ENCODE measurements at places on chromosomes 7 and 10. TPM values are rescaled to one million over a fixed set of nuclear protein-coding genes. Genes with fewer than 3 reads are reported as not detected.

DNA sequence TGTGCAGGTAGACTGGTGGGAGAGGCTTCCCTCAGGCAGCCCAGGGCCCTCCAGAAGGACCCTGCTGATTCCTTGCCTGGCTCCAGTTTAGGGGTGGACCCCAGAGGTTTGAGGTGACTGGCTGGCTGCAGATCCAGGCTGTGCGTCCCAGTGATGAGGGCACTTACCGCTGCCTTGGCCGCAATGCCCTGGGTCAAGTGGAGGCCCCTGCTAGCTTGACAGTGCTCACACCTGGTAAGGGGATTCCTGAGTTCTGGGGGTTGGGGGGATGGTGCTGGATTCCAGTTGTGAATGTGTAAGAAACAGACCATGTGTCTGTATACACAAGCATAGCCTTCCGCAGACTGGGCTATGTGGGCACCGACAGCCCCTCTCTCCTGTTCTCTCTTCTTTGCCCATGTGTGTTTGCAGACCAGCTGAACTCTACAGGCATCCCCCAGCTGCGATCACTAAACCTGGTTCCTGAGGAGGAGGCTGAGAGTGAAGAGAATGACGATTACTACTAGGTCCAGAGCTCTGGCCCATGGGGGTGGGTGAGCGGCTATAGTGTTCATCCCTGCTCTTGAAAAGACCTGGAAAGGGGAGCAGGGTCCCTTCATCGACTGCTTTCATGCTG is 2.7 kb downstream of the KAZALD1 start:
- DNase-seq, result no peak

DNA sequence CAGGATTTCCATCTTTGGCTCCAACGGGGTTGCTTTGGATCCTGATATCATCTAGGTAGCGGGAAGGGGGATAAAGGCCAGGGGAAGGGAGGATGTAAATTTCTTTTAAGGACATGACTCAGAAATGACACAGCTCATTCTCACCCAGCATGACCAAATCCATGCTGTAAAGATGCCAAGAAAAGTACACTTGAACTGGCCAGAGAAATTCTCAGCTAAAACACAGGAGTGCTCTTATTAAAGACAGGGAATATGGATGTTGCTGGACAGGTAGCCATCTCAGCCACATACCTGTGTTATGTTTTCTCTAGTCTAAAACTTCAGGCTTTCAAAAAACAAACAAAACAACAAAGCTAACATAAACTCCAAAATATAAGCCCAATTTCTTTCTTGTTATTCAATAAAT is 68.3 kb downstream of the NAMPT start:
- DNase-seq, result peak; percentile 92

- DNase-seq, result peak; percentile 35
These were observed 130.5 kb downstream of the GRK5 start for GRCh38 chr10:119337796-119338432.

- DNase-seq, result no peak
These were observed 35.4 kb upstream of the PPP2R2D start for GRCh38 chr10:131865223-131865917.

GRCh38 chr7:74722153-74722552 is 51.7 kb upstream of the NCF1 start:
- no peak for DNase-seq

- no peak for DNase-seq
These were observed 72.3 kb downstream of the NRBF2 start for GRCh38 chr10:63205421-63205820.

- no peak for DNase-seq
These were observed 9.7 kb downstream of the EIF4H start for GRCh38 chr7:74183653-74184450.

DNA sequence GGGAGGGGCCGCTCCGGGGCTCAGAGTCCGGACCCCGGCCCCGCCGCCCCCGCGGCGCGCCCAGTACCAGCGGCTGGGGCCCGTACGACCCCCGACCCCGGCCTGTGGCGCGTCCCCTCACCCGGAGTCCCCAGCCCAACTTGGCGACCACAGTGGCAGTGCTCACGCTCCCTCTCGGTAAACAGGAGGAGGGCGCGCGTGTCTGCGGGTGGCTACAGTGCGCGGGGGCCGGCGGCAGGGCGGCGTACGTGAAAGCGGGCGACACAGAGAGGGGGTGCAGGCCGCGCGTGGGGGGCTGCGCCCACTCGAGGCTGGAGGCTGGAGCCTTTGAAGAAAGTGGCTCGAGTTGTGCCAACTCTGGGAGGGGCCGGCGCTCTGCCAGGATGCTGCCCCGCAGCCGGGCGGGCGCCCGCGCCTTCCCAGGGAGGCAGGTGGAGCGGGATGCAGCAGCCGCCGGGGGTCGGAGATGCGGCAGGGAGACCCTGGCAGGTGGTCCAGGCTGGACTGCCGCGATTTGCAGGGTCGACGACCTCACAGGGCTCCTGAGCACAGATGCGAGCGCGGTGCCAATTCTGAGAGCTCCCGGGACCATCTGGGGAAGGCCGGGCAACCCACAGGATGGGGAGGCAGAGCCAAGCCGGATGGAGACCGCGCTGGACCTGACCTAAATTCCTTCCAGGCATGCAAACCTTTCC is 655 bp downstream of the PTPRE start:
- DNase-seq, result peak; percentile 48

DNA sequence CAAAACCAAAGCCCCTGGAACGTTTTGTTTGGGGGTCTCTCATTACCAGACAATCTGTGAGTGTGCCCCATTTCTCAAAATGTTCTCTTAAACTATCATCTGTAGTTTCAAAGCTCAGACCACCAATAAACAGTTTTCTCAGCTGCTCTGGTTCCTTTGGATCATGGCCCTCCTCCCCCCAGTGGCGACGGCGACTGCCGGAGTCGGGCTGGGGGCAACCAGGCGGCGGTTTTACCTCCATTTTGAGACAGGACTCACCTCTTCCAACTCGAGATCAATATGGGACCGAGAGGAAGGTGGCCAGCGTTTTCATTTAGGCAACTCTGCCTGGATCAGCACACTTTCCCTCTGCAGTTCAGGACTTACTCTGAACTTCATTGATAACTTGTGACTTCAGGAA is 141.5 kb upstream of the ZNF32 start:
- DNase-seq, result no peak

- DNase-seq, result peak; percentile 43
These were observed 143.1 kb upstream of the STK17A start for GRCh38 chr7:43439631-43440401.

GRCh38 chr7:112994656-112995055 is 92.0 kb downstream of the GPR85 start:
- peak; percentile 62 for DNase-seq

DNA sequence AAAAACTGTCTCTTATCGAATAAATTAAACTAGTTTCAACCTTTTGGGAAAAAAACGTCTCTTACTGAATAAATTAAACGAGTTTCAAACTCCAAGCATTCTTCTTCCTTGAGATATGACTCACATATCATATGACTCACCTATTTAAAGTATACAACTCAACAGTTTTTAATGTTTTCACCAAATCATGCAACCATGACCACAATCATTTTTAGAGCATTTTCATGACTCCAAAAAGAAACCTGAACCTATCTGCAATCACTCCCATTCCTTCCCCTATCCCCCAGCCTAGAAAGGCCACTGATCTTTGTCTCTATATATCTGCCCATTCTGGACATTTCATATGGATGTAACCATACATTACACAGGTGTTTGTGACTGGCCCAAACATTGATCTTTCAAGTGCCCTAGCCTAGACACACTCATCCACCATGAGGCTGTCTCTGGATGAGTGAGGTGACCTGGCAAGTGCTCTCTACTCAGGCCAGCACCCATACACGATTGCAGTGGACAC is 115.3 kb downstream of the PIP4K2A start:
- peak; percentile 14 for DNase-seq

GRCh38 chr10:118729200-118729599 is 25.6 kb downstream of the CACUL1 start:
- no peak for DNase-seq

- DNase-seq, result peak; percentile 31
These were observed 1575.2 kb upstream of the LRRTM3 start for GRCh38 chr10:65350611-65351010.

DNA sequence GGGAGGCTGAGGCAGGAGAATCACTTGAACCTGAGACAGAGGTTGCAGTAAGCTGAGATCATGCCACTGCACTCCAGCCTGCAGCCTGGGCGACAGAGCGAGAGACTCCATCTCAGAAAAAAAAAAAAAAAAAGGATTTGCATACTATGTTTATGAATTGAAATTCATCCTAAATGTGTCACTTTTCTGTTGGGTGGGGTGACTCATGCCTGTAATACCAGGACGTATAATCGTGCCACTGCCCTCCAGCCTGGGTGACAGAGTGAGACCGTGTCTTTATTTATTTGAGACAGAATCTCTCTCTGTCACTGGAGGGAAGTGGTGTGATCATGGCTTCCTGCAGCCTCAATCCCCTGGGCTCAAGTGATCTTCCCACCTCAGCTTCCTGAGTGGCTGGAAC is 5.8 kb downstream of the ZNF212 start:
- no peak for DNase-seq

DNA sequence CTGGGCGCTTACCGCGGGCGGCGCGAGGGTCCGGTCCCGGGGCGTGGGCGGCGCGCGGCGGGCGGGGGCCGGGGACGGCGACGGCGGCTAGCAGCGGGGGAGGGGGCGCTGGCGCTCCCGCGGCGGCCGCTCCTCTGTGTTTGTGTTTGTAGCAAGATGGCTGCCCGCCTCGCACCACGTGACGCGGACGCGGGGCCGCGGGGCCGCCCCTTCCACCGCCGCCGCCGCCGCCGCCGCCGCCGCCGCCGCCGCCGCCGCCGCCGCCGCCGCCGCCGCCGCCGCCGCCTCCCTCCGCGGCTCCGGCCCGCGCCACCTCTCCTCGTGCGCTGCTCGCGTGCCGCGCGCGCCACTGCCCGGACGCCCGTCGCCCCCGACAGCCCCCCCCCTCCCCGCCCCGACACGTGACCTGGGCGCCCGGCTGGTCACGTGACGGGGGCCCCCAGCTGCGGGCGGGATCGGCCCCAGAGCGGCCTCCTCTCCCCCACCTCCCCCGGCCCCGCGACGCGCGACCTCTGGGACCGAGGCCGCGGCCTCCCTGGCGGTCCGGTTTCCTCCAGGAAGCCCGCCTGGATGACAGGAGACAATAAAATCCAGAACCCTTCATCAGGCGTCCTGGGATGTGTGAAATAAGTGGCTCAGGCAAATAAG is at the start of gene GIGYF1:
Gene GIGYF1, minus strand, starts transcription at position 153 of the 648 bp plus-strand sequence. CDS start 6,012 bp downstream, outside the sequence.
- peak; percentile 76 for DNase-seq

DNA sequence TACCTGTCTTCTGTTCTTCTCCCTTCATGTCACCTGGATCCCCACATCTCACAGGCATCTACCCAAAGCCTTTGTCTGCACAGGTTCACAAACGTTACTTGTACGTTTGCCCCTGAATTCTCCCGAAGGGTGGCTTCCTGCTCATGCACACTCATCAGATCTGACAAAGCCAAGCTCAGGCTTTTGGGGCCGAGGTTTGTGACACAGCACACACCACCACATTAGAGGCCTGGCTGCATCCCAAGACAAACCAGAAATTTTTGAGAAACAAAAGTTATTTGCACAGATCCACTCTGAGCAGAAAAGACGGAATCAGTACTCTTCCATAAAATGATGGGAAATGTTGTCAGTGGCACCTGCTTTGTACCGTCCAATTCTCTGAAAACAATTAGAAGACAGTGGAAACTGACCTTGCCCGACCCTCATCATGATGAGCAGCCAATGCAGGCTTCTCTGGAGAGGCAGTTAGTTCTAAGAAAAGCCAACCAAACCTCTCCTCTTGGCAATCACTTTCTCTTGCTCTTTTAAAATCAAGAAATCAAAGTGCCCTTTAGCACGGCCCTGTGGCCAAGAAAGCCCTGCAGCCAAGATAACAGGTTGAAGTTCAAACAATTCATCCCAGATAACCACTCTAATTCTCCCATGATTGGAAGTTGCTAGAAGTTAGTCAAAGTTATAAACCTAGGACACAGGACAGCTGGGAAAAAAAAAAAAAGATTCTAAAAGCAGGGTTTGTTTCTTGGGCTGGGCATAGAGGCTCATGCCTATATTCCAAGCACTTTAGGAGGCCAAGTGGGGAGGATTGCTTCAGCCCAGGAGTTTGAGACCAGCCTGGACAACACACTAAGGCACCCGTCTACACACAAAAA is 13.6 kb upstream of the SVIL start:
- DNase-seq, result peak; percentile 10

DNA sequence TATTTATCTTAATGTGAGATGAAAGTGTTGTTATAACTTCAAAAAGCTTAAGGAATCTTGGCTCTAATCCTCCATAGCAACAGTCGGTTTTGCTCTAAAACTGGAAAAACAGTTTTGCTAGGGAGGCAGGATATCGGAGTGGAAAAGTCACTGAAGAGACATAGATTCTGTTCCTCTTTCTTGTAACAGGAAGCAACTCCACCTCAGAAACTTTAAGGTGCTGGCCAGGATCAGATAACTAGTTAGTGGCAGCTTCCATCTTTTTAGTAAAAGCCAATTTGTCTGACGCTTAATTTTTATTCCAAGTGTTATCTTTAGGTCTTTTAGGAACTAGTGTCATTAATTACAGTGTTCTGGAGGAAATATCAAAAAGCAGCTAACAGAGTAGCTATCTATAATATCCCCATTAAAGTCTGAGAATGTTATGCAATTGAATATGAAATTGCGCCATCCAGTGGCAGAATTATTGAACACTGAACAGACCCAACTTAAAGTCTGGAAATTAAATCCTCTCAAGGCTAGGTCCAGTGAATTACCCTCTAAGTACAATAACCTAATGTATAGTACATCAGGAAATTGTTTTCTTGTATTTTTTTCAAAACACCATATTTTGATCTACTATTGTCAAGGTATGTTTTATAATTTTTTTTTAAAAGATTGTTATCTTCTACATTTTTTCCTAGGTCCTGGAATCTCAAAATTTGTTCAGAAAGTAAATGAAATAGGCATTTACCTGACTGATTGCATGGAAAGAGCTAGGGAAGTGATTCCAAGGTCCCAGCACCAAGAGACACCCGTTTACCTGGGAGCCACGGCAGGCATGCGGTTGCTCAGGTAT is 65.9 kb upstream of the CC2D2B start:
- peak; percentile 75 for DNase-seq

The OR2A12 gene
- not detected for total RNA-seq

The PARD3 gene
- 68.5 TPM for total RNA-seq

The PPP1R17 gene
- not detected for total RNA-seq

The TRUB1 gene
- total RNA-seq, result 47.0 TPM

The GIMAP1 gene
- not detected for total RNA-seq

The FOXI2 gene
- total RNA-seq, result not detected

The DPYSL4 gene
- total RNA-seq, result 22.3 TPM

The EGR2 gene
- total RNA-seq, result 5.3 TPM

The C7orf57 gene
- total RNA-seq, result 0.83 TPM

The ACSM6 gene
- not detected for total RNA-seq

The PTF1A gene
- not detected for total RNA-seq

The WIPF3 gene
- total RNA-seq, result 2.5 TPM

The IRF5 gene
- 0.26 TPM for total RNA-seq

The TES gene
- 0.99 TPM for total RNA-seq

The GPR37 gene
- 0.62 TPM for total RNA-seq

The NPSR1 gene
- not detected for total RNA-seq
